ENCODE measurements at places on chromosomes 11 and 22.

- DNase-seq = no peak
Observed at GRCh38 chr22:37449331-37450001, 22.2 kb upstream of the ELFN2 start.

DNA sequence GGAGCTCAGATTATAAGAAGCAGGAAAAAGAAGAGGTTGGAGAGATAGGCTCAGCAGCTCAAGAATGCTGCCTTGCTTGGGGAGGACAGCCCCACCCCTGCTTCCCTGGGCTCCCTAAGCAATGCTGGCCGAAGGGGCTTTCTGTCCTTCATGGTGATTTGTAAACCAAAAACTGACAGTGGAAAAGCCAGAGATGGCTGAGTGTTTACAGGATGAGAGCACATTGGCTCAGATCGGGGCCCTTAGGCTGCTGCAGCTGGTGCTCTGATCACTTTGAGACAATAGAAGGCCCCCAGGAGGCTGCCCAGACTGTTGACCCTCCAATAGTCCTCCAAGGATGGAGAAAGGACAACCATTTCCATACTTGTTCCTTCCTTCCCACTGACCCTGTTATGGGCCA is 28.8 kb upstream of the AMOTL1 start:
- no peak for DNase-seq

DNA sequence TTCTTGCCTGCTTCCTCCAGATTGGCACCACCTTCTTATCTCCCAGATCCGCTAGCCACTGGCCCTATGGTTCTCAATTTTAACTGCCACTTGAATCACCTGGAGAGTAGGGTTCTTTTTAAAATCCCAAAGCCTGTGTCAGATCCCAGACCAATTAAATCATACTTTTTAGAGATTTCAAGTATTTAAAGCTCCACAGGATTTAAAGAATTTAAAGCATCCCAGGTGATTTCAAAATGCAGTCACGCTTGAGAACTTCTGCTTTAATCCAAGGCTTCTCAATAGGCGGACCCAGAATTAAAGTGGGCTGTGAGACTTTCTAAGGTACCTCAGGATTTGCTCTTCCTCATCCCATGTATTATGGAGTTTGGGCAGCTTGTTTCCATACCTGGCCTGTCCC is 400.0 kb downstream of the SOX6 start:
- DNase-seq = no peak

DNA sequence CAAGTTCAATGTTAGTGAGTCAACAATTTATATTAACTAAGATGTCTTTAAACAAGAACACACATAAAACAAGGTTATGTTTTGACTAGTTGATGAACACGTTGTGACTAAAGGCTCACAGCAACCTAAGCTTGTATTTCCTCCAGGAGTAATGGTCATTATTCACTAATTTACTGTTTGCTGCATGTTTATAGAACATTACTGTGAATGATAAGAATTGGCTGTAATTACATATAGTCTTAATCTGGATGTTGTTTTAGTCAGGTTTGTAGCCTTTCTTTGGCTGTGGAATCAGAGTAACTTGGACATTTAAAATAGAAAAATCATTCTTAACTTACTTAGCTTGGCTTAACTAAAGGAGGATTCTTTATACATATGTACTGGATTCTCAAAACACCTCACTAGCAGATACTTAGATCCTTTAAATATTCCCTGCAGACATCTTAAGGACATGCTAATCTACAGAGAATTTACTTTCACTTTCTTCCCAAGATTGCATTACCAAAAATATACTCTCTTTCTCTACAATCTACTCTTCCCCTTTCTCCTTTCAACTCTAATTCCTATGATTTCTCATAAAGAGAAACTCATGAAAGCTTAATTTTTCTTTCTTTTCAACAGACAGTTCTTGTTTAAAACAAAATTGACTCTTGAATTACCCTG is 319.7 kb upstream of the CTSC start:
- no peak for DNase-seq

DNA sequence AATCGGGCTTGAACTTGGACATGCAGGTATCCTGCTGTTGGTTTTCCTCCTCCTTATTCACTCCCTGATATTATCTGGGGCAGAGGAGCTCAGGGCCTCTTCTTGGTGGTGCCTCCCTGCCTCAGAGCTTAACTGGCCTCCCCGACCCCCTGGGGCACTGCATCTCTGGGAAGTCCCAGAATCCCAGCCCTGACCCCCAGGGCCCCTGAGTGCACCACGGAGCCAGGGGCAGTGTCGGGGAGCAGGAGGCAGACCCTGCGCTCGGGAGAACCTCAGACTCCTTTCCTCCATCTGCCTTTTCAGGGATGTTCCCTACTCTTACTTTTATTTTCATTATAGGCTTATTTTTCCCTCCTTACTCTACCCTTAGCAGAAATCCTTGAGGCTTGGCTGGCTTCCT is 537.0 kb downstream of the BRD1 start:
- no peak for DNase-seq
